Stimulated activated CD4-positive, alpha-beta T cell treated with anti-CD3 and anti-CD28 coated beads, Interleukin-12 subunit alpha, Interleukin-12 subunit beta, amount 100 ng/mL, for 4 hours (primary cell): ENCODE measurements at places on chromosomes 6 and 20.

DNA sequence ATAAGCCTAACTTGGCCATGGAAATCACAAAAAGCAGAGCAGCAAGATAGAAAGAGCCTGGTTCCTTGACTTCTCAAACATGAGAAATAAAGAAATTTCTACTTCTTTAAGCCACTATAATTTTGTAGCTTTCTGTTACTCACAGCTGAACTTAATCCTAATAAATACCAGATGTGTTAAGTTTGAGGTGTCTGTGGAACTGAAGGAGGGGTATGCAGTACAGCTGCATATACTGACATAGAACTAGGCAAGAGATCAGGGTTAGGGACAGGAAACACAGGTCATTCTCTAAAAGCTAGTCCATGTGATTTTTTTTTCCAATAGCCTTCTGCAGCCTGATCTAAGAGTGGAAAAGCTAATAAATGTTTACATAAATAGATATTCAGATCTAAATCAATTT lies 123.9 kb downstream of the COL12A1 start:
- DNase-seq: no peak

DNA sequence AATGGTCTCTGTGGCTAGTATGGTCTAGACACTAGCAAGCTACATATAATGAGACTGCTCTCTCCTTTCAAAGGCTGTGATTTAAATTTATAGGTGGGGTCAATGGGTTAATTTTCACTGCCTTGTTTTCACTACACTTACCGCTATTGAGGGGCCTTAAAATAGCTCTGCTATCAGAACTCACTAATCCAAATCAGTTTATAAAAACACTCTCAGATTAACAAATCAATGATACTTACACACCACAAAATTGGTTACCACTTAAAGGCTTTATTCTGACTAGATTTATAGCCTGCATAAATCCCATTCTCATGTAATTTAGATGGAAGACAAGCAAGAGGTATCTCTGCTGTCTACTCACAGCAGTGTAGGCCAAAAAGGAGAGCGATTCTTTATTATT lies 313.0 kb upstream of the AGPAT4 start:
- DNase-seq: no peak

DNA sequence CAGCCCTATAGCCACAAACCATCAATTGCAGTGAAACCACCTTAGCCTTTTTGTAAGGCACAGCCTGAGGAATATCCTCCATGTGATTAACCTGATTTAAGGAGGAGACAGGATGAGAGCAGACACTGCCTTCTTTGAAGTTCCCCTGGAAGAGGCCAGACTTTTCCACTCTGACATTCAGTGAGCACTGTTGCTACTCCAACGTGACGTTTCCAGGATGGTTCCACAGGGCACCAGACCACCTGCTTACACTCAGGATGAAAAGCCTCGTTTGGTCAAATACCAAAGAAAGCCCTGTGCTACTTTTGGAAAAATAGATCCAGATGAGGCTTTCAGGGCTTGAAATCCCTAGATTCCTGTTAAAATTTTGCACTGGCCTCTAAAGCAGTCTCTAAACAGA lies 1102.1 kb upstream of the FLRT3 start:
- no peak for DNase-seq

DNA sequence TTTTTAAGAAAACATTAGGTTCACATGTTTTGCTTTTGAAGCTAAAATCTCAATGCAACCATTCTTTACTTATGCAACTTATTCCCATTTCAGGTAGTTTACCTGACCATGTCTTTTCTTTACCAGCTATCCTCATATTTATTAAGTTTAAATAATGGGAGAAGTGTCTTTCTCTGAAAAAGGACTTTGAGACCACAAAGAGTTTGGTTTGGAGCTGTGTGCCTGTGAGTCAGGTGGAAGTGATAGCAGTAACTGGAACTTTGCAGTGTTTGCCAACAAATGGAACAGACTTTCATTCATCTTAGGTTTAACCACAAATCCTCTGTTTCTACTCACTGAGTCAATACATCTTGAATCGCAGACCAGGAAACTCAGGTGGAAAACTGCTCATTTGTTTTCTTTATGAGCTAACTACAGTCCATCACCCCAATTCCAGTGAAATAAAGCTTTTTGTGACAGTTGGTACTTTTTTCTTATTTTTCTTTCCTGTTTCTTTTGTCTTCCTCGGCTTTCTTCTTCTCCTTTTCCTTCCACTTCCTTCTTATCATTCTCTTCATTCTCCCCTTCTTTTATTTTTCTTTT lies 148.3 kb upstream of the RIN2 start:
- no peak for DNase-seq

- no peak for DNase-seq
Measured at GRCh38 chr6:2677080-2677593, 73.6 kb downstream of the MYLK4 start.

- DNase-seq: no peak
Measured at GRCh38 chr6:4806337-4806725, 30.1 kb downstream of the CDYL start.

GRCh38 chr6:150711061-150711460 lies 111.4 kb downstream of the PLEKHG1 start:
- DNase-seq: no peak

DNA sequence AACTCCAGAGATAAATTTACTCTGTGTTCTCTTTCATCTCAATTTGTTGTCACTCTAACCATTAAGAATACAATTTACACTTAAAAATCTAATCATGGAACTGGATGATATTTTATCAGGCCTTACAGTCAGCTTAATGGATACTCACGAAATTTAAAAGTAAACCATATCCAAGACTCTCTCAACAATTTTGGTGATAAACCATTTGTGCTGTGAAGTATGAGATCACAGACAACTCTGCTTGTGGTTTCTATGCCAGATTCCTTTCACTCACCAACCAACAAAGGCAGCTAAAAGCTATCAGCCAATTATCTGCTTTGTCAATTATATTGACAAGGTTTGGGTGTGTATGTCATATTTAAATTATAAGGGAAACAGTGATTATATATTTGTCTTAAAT lies 155.8 kb downstream of the TRDN start:
- DNase-seq: no peak

DNA sequence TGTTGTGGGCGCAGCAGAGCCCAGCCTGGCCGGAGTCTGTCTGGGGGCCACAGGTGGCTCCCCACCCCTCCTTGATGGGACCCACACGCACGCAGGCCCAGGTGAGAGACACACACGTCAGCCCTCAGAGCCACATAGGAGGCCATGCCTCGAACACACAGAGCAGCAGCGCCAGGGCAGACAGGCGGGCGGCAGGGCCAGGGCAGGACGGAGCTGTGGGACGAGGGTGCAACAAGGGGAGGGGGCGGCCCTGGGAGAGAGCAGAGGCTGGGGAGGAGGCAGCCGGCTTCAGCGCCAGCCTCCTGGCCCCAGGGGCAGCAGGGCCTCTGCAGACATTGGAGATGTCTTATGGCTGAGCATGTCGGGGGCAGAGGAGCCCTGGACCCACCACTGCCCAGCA lies 42.5 kb downstream of the KCNQ2 start:
- DNase-seq: no peak

DNA sequence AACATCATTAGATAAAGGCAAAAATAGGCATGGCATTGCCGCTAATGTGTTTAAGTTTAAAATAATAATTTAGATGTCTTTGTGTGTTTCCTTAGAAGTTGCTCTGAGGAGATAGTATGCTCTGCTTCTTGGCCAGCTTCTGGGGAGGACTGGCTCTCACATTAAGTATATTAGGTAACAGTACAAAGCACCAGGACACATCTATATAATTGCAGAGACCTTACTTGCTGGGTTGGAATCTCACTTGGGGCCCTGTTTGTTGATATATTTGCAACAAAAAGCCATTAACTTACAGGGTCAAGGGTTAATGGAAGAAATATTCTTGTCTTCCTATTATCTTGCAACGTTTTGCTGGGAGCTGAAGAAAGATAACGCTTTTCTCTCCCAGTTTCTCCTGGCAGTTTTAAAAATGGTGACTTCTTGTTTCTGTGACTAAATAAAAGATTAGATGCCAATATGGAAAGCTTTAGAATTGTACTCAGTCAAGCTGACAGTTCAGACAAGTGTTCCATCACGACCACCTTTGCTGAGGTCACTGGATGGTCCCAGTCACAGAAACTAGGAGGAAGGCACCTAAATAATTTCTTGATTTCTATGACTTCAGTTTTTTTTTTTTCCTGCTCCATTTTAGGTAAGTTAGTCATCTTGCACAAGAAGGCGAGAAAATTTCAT lies 462.3 kb upstream of the FLRT3 start:
- DNase-seq: no peak

DNA sequence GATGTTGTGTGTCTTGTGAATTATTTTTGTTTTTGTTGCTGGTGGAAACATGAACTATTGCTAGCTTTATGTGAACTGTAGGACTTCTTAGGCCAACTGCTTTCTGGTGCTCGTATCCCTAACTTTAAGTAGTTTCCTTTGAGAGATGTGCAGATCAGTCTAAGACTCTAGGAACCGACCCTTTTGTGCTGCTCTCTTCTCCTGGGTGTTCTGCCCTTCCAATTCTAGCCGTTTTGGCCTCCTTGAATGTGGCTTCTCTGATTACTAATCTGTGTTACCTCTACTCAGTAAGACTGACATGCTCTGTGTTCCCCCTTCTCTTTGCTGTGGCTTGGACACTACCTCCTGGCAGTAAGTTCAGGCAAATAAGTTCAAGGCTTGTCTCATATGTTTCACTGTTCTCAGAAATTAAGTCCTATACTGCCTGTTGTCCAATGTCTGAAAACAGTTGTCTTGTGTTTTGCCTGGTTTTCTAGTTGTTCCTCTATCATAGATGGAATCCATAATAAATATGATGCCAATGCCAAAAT lies 58.0 kb downstream of the FOXO3 start:
- DNase-seq: no peak

- DNase-seq: no peak
Measured at GRCh38 chr6:166739976-166740318, 112.9 kb upstream of the RPS6KA2 start.

DNA sequence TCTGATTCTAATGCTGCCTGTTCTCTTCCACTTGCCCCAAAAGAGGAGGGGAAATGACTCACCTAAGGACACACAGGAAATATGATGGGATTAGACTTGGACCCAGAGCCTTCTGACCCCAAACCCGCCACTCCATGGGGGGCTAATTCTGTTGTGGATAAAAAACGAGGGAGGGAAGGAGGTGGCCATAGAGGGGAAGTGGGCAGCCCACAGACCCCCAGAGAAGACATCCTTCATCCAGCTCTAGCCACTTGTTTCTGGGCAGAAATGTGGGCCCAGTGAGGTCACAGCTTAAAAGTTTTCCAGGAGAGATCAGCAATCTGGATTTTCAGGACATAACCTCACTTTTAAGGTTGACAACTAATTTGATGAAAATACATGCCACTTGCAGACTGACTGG lies 202.1 kb downstream of the ANKRD60 start:
- no peak for DNase-seq
